ENCODE measurements at places on chromosomes 1 and 21.

GRCh38 chr21:31470896-31471694 lies 127.0 kb upstream of the TIAM1 start:
- no peak for DNase-seq

GRCh38 chr1:195608883-195609282 lies 999.4 kb downstream of the KCNT2 start:
- no peak for DNase-seq

GRCh38 chr1:241440904-241441303 lies 78.7 kb downstream of the FH start:
- DNase-seq, result no peak

DNA sequence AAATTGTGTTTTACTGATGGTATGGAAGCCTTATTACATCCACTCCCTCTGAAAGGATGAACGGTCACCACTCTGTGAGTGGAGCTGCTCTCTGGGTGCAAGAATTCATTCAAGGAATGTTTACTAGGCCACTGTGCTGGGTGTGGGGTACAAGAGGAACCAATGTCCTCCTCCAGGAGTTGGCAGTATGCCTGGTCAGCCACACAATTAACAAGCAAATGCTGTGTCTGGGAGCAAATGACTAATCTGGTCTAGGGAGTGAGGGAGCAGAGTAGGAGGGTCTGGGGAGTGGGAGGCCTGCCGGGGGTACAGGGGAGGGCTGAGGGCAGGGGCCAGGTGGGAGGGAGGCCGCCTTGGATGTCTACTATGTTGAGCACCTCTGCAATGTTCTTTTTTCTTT lies 27.2 kb upstream of the TDRD10 start:
- no peak for DNase-seq

DNA sequence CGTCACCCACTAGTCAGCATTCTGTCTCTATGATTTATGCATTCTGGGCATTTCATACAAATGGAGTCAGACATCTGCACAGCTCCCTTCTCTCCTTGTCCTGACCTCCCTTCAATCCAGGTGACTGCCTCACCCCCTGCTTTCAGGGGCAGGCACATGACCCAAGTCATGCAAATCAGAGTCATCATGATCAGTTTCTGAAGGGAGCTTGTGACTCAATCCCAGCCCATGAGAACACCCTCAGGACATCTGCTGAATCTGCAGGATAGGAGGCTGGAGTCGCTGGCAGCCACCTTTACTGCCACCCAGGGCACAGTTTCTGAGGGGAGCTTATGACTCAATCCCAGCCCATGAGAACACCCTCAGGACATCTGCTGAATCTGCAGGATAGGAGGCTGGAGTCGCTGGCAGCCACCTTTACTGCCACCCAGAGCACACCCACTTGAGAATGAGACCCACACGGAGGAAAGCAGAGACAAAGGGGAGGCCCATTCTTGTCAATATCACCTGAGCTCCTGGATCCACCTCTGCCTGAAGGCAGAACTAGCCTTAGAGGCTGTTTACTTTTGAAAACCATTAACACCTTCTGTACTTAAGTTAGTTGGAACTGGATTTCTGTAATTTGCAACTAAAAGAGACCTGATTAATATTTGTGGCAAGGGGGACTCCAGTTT lies 62.3 kb upstream of the SLC25A33 start:
- DNase-seq, result no peak

GRCh38 chr1:234602334-234603220 lies 7.4 kb downstream of the IRF2BP2 start:
- no peak for DNase-seq

DNA sequence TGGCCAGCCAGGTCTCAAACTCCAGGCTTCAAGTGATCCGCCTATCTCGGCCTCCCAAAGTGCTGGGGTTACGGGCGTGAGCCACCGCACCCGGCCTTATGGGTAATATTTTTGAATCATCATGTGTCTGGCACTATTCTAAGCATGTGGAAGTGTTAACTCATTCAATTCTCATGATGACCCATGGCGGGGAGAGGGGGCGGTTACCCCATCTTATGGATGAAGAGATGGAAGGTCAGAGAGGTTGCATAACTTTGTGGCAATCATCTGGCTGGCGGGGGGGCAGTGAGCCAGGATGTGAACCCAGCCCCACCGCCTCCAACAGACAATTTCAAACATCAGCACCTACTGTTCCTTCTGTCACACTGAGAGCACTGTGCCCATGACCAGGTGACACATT lies 11.5 kb upstream of the TAS1R2 start:
- no peak for DNase-seq

DNA sequence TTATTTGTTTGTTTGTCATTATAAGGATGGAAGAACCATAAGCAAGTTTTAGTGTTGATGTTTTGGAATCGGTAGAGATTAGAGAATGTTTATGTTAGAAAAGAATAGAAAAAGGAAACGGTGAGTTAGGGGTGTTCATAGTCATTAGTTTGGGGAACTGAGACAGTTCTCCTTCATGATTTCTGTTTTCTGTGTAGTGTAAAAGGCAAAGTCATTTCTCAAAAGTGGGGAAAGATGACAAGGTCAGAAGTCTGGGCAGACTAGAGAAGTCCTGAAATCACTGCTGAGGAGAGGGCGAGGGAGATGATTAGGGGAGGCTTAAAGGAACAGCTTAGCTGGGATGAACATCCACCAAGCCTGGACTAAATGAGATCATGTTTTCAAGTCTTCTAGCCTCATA lies 498.9 kb downstream of the TTLL7 start:
- no peak for DNase-seq

DNA sequence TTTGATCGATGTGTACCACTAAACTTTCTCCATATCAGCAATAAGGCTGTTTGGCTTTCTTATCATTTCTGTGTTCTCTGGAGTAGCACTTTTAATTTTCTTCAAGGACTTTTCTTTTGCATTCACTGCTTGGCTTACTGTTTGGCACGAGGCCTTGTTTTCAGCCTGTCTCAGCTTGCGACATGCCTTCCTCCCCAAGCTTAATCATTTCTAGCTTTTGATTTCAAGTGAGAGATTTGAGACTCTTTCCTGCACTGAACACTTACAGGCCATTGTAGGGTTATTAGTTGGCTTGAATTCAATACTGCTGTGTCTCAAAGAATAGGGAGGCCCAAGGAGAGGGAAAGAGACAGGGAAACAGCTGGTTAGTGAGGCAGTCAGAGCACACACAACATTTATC lies 120.6 kb upstream of the KCND3 start:
- no peak for DNase-seq

- peak; percentile 98 for DNase-seq
Measured at GRCh38 chr1:33080885-33081553, at the start of gene AZIN2. Gene AZIN2, plus strand, starts transcription at chr1:33081153. Its CDS starts 1,097 bp downstream, at chr1:33082250.

GRCh38 chr1:152735648-152736047 lies 22.2 kb upstream of the KPRP start:
- no peak for DNase-seq

DNA sequence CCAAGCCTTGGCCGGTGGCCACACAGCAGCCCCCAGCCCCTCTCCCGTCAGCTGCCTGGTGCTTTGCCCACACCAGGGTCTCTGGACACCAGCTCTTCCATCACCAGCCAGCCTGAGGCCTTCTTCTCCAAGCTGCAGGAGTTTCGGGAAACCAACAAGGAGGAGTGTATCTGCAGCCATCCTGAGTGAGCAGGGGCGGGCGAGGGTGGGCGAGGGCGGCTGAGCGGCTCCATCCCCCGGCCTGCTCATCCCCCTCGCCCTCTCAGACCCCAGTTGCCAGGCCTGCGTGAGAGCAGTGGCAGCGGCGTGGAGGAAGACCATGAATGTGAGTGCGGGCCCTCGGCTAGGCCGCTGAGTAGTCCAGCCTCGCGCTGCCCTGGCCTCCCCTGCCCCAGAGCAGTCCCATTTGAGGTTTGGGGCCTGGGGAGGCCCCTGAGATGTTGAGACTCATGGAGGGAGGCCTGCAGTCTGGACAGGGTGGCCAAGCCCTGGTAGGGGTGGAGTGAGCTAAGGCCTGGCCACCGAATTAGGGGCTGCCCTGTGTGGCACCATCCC lies 9.7 kb downstream of the MIIP start:
- DNase-seq, result no peak

DNA sequence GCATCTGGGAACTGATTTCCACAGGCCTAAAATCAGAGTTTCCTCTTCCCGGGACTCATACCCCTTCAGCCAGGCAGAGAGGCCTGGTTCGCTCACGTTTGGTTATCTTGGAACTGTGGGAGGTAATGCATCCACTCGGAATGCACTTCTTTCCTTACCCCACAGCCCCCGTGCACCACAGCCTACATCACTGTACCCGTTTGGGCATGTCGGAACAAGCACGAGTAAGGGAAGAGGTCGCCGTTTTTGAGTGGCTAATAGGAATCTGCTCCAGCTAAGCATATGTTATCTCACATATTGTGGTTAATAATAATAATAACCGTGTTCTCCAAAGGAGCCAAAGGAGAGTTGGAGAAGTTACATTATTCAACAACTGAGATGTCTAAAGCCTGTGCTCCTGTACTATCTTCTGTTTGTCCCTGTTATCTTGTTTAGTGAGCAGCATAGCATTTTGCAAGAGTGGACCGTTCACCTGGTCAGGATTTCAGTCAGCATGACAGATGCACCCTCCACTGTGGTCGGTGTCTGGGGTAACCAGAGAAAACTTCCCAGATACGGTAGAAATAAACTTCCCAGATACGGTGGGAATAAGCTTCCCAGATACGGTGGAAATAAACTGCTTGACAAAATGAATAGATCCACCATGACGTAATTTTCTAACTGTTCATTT lies 198.6 kb downstream of the SDCCAG8 start:
- no peak for DNase-seq

- no peak for DNase-seq
Measured at GRCh38 chr1:225480825-225481434, 53.1 kb upstream of the LBR start.

DNA sequence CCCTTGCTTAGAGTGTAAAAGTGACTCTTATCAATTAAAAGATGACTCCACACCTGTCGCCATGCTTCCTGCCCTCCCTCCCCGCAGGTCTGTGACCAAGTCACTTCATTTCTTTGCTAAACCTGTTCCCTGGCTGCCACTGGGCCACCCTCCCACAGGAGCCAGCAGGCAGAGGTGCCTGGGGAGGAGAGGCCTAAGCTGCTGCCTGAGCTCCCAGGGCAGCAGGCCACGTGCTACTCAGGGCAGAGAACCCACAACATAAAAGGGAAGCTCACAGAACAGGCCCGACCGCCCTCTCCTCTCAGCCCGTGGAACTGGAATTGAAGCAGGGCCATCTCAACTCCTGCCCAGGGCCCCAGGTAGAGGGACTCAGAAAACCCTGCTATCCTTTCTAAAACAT lies 4.9 kb downstream of the C1orf198 start:
- DNase-seq, result peak; percentile 42

- no peak for DNase-seq
Measured at GRCh38 chr1:225435957-225436392, 8.1 kb upstream of the LBR start.

- no peak for DNase-seq
Measured at GRCh38 chr21:32829504-32829903, 57.9 kb upstream of the PAXBP1 start.

DNA sequence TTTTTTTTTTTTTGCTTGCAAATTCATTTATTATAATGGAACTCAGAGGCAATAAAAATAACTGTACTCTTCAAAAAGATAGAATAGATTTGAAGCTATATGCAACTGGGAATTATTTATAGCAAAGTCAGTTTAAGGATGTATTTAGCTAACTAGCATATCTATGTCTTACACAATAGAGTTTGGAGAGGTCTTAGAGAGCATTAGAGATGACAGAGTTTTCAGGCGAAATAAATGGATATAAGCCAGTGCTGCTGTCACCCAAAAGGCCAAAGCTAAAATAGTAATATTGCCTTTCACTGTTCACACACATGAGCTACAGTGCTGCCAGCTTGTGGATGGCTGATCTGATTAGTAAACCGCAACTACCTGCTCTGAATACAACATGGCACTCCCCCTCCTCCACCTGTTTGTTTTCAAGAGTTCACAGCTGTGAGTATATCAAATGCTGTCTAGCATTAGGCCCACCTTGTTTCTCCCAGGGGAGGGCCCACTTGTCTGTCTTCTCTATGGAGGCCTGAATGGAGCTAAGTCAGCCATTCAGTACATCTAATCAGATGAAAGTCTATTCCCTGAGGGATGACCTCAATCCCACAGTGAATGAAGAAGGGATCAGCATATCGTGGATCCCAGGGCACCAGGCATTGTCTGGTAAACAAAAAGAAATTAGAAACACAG lies 25.2 kb upstream of the SSX2IP start:
- DNase-seq, result no peak

DNA sequence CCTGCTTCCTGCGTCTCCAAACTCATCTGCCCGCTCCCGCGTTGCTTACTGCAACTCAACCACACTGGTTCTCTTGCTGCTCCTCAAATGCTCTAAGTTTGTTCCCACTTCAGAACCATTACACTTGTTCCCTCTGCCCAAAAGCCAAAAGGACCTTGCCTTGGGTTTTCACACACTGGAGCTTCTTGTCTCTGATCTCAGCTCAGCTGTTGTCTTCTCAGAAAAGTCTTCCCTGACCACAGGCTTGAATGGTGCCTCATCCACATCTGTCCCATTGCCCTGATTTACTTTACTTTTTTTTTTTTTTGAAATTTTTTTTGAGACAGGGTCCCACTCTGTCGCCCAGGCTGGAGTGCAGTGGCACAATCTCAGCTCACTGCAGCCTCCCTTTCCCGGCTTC lies 44.3 kb upstream of the SYT14 start:
- DNase-seq, result no peak

GRCh38 chr21:28991861-28992525 lies 684 bp downstream of the LTN1 start:
- no peak for DNase-seq

- no peak for DNase-seq
Measured at GRCh38 chr1:182927693-182928433, 25.1 kb downstream of the SHCBP1L start.

GRCh38 chr1:110243574-110243973 lies 33.5 kb downstream of the KCNC4 start:
- DNase-seq, result no peak

DNA sequence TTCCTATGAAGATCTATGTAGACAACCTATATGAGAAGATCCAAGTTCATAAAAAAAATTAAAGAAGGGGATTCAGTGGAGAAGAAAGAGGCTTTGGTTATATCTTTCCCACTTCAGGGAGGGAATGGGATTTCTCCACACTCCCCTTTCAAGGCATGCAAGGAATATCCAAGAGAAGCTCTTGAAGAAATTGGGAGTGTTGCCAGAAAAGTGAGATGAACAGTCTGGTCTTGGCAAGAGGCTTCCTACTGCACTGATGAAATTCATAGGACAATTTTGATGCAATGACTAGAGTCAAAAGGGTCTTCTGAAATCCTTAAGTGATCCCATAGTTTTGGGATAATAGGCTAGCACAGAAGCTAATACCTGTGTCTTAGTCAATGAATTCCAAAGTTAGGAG lies 153.0 kb downstream of the KCTD3 start:
- DNase-seq, result no peak

GRCh38 chr21:42777757-42778344 lies 101.5 kb downstream of the WDR4 start:
- DNase-seq, result no peak
